Mesendoderm (in vitro differentiated cells): ENCODE measurements at places on chromosomes 16 and 17.
A peak's percentile ranks its signal among the peaks of the same experiment; 100 is the strongest.

GRCh38 chr16:57072616-57073275 is 19.6 kb upstream of the CPNE2 start:
- DNase-seq, result no peak

- DNase-seq, result peak; percentile 78
These were observed 1.1 kb downstream of the PHF12 start for GRCh38 chr17:28950017-28950751.

DNA sequence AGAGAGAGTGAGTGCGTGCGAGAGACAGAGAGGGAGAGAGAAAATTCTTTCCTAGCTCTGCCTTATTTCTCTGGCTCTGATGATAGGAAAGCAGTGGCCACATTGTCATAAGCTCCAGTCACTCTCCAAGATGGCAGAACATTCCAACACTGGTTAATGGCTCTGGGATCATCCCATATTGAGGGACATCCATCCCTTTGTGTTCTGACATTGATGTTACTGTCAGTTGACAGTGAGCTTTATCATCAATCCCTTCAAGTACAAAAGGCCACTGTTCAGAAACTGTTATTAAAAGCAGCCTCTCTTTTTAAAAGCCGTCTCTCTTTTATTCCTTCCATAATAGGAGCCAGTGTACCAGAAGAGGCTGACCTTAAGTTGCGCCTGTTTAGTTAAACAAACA is 1084.9 kb upstream of the RBFOX1 start:
- no peak for DNase-seq

GRCh38 chr17:64185101-64185500 is 55.2 kb upstream of the ERN1 start:
- no peak for DNase-seq

- DNase-seq, result peak; percentile 76
These were observed 123.5 kb upstream of the ZFHX3 start for GRCh38 chr16:73171380-73171779.

DNA sequence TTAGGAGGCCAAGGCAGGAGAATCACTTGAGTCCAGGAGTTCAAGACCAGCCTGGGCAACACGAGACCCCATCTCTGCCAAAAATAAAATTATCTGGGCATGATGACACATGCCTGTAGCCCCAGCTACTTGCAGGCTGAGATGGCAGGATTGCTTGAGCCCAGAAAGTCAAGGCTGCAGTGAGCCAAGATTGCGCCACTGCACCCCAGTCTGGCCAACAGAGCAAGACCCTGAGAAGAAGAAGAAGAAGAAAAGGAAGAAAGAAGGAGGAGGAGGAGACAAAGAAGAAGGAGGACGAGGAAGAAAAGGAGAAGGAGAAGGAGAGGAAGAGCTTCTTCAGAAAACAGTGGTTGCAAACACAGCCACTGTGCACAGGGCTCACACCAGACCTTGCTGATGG is 8.4 kb upstream of the DPEP3 start:
- no peak for DNase-seq

- DNase-seq, result no peak
These were observed at the start of gene LAT for GRCh38 chr16:28984619-28985135. Gene LAT, plus strand, starts transcription at chr16:28985052. Its CDS starts 366 bp downstream, at chr16:28985418.

- DNase-seq, result no peak
These were observed 54.9 kb upstream of the NACA2 start for GRCh38 chr17:61645920-61646319.

DNA sequence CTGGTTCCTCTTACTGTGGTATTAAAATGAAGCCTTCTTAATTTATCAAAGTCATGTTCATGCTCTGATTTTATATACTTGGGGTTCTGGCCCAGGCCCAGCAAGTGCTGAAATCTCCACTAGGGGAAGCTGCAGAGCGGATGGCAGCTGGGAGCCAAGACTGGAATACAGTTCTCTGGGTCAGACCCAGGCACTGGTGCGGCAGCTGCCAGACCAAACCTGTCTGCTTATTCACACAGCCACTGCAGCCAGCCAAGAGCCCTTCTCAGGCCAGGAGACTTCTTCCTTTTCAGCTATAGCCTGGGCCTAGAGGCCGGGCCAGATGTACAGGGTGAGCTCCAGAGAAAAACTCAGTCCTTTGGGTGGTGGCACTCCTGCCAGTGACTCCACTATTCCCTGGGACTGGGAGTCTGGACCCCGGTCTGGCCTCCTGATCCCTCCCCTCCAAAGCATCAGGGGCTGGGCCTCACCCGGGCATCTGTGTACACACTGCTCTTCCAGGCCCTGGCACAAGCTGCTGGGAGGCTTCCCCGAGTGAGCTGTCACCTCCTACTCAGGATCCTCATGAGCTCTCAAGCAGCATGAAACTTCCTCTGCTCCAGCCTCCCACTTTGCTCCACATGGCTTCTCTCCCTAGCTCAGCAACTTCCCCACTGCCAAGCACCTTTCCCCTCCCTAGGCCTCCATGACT is 24.4 kb downstream of the ATP6V0D1 start:
- DNase-seq, result peak; percentile 16

- no peak for DNase-seq
These were observed 2.8 kb downstream of the DCUN1D3 start for GRCh38 chr16:20897253-20897897.

- no peak for DNase-seq
These were observed 233.3 kb downstream of the SOX9 start for GRCh38 chr17:72354071-72354470.

GRCh38 chr17:66552371-66552770 is 250.0 kb downstream of the PRKCA start:
- no peak for DNase-seq

GRCh38 chr17:57747221-57748017 is 2.3 kb upstream of the CCDC182 start:
- peak; percentile 68 for DNase-seq

DNA sequence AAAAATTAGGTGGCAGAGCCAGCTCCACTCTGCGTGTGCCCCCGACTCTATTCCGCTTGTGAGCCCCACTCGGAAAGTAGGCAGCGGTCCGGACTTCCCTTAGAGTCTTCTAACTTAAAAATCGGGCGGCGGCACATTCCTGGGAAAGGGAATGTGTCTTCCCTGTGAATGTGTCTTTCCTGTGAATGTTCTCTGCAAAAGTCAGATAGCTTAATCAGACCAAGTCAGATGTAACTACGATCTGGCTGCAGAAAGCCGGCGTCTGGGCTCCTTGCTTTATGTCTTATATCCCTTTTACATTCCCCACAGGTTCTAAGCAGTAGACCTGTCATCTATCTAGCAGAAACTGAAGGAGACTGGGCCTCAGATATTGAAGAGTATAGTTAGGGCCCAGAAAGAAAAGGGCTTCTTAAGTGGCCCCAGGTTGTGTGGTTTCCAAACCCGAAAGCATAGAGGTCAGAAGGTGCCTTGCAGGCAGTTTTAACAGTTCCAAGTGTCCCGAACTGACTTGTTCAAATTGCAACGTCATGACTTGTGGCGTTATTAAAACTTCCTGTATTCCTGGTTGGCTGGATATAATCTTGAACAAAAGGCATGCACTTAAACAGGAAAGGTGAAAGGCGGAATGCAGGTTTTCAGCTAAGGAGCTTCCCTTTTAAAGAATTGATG is 601 bp downstream of the PHKB start:
- DNase-seq, result peak; percentile 66

- peak; percentile 32 for DNase-seq
These were observed 133.6 kb upstream of the CRHR1 start for GRCh38 chr17:45650561-45650960.

- DNase-seq, result peak; percentile 41
These were observed 15.9 kb downstream of the GRB7 start for GRCh38 chr17:39753514-39754160.

- peak; percentile 42 for DNase-seq
These were observed 4.5 kb upstream of the RAB40C start for GRCh38 chr16:585351-585750.

- peak; percentile 9 for DNase-seq
These were observed 679.7 kb upstream of the SOX9 start for GRCh38 chr17:71441098-71441497.

DNA sequence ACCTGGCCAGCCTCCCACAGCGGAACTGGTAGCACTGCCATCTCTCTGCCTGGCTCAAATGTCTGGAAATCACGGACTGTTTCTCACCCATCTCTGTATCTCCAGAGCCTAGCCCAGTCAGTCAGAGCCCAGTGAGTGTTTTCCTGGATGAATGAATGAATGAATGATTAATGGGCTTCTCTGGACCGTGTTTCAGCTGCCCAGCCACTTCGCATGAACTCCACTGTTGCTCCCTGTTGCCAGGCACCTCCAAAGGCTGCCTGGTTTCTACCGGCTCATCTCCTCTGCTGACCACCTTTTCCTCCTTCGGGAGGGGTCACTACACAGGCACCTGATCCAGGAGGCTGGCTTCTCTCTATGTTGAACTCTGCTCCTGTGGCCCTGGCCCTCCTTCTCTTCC is 91.0 kb upstream of the SDK2 start:
- DNase-seq, result no peak

- DNase-seq, result peak; percentile 98
These were observed 82.3 kb downstream of the CCDC182 start for GRCh38 chr17:57662644-57663308.

GRCh38 chr16:48158296-48158695 is 2.5 kb upstream of the ABCC12 start:
- peak; percentile 60 for DNase-seq

GRCh38 chr16:69424053-69424934 is at the start of gene CYB5B:
Gene CYB5B, plus strand, starts transcription at chr16:69424619. Its CDS starts 65 bp downstream, at chr16:69424684.
- DNase-seq, result peak; percentile 100

GRCh38 chr17:27670791-27671590 is 40.0 kb downstream of the LGALS9 start:
- DNase-seq, result peak; percentile 1

DNA sequence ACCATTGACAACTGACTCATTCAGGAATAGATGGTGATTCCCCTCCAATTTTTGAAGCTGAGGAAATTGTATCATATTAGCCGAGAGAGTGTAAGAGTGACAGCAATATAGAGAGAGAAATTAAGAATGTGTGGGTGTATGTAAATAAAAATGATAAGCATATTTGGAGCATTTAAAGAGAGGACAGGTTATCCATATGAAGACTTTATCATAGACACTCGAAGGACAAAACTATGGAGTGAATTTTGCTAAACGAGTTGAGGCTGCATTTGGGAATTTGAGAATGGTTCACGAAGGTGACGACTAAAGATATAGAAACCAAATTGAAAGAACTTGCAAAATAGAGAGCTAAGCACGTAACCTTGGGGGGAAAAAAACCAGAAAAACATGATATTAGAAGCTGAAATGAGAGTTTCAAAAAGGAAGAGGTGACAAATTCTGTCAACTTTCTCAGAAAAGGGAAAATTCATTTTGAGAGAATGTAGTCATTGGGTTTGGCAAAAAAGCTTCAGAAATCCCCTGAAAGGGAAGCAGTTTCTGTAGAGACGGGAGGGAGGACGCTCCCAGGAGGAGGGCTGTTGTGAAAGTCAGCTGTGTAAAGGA is 129.7 kb downstream of the KCNJ2 start:
- DNase-seq, result no peak

DNA sequence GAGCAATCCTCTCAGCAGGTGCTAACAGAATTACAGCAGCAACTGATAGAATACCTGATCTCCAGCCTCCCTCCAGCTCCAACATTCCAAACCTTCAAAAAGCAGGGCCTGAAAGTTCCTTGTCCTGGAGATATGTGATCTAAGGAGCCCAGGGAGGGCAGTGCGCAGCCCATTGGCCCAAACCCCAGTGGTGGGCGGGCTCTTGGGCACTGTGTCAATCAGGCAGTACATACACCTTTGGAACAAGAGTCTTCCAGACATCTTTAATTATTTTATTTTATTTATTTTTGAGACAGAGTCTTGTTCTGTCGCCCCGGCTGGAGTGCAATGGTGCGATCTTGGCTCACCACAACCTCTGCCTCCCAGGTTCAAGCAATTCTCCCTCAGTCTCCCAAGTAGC is 24.2 kb downstream of the SLC12A3 start:
- DNase-seq, result peak; percentile 47

- peak; percentile 44 for DNase-seq
These were observed 108.6 kb downstream of the CCT6B start for GRCh38 chr17:34852614-34853013.

DNA sequence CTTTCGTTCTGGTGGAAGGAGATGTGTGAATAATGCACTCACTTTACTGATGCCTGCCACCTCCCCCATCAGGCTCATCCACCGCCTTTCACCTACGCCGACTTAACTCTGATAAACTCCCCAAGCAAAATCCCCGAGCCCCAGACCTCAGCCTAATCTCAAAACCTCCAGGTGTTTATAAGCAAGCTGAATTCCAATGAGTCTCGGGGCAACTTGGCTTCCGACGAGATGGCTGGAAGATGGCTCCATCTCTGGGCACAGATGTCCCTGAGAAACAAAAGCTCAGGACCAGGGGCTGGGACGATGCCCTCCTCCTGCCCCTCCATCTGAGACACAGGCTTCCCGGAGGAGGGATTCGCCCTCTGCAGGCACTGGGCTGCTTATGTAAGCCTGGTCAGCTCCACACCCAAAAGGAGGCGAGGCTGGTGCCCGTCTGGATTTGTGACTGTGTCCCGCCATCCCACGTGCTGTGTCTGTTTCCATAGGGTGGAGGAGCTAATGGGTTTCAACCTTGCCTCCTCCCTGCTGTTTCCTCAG is 386.4 kb upstream of the TNRC6C start:
- DNase-seq, result peak; percentile 29

- no peak for DNase-seq
These were observed 29.6 kb downstream of the OGFOD1 start for GRCh38 chr16:56480776-56481467.

GRCh38 chr17:71438631-71439146 is 682.1 kb upstream of the SOX9 start:
- no peak for DNase-seq

GRCh38 chr16:17474037-17474436 is 3.3 kb upstream of the XYLT1 start:
- peak; percentile 74 for DNase-seq

DNA sequence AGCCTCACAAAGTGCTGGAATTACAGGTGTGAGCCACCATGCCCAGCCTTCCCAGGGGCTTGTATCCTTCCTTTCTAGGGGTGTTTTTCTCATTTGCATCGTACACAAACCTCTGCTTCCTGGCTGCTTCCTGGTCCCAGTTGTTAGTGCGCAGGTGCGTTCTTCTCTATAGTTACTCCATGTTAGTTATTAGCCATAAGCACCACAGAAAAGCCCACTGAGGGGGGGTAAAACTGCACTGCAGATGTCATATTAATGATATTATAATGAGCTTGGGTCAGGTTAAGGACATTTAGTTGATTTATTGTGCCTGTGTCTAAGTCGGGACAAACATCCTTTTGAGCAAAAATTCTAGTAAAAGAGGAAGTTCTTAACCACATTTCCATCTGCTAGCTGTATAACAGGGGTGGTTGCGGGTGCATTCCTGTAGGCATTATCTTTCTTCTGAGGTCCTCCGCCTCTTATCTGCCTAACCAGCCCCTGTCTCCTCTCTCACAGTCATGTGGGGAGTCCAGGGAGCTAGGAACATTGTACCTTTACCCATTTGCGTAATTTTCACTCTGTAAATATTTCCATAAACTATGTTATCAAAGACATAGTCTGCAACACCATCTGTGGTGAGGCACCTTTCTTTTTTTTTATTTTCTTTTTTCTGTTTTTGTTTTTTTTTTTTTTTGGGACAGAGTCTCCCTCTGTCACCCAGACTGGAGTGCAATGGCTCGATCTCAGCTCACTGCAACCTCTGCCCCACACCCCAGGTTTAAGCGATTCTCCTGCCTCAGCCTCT is 23.6 kb upstream of the ATF7IP2 start:
- DNase-seq, result no peak

GRCh38 chr16:11051879-11052808 is 107.8 kb downstream of the CLEC16A start:
- DNase-seq, result peak; percentile 48

- peak; percentile 27 for DNase-seq
These were observed 4.1 kb downstream of the CSF3 start for GRCh38 chr17:40019140-40019991.
